ENCODE measurements at places on chromosomes 4 and X. TPM values are rescaled to one million over a fixed set of nuclear protein-coding genes. Genes with fewer than 3 reads are reported as not detected.

The NAP1L5 gene
- total RNA-seq: 9.5 TPM

The FAM133A gene
- 0.25 TPM for total RNA-seq

The TLR7 gene
- under 0.01 TPM for total RNA-seq

The DHRSX gene
- 18.9 TPM for total RNA-seq

The ADRA2C gene
- 1.5 TPM for total RNA-seq

The CFAP47 gene
- 0.12 TPM for total RNA-seq

The LAMTOR3 gene
- 45.5 TPM for total RNA-seq

The EDA gene
- total RNA-seq: 1.1 TPM

The PRRG1 gene
- total RNA-seq: 7.7 TPM

The ESX1 gene
- total RNA-seq: not detected

The SLC26A1 gene
- not detected for total RNA-seq

The SPANXA2 gene
- not detected for total RNA-seq

The SSX4B gene
- total RNA-seq: not detected

The FAM13A gene
- total RNA-seq: 30.9 TPM
